ENCODE measurements at places on chromosomes 4 and X.
A peak's percentile ranks its signal among the peaks of the same experiment; 100 is the strongest.

DNA sequence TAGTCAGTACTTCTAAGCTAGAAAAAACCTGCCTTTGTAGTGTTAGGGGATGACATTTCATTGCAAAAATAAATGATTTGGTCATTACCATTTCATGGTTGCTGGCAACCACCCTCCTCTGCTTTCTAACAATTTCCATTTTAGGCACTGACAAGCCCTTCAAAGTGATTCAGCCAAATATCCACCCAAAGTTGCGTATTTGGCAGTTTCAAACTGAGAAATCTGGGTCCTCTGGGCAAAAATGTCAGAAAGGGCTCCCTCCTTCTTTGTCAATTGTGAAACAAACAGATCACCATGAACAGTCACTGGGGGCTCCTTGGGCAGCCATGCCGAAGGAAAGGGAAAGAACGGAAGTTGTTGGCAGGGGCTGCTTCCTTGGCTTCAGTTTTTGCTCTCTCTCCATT, 33.0 kb downstream of the PLAC1 start:
- no peak for DNase-seq

GRCh38 chrX:137354851-137355250, 211.1 kb upstream of the ZIC3 start:
- no peak for DNase-seq

DNA sequence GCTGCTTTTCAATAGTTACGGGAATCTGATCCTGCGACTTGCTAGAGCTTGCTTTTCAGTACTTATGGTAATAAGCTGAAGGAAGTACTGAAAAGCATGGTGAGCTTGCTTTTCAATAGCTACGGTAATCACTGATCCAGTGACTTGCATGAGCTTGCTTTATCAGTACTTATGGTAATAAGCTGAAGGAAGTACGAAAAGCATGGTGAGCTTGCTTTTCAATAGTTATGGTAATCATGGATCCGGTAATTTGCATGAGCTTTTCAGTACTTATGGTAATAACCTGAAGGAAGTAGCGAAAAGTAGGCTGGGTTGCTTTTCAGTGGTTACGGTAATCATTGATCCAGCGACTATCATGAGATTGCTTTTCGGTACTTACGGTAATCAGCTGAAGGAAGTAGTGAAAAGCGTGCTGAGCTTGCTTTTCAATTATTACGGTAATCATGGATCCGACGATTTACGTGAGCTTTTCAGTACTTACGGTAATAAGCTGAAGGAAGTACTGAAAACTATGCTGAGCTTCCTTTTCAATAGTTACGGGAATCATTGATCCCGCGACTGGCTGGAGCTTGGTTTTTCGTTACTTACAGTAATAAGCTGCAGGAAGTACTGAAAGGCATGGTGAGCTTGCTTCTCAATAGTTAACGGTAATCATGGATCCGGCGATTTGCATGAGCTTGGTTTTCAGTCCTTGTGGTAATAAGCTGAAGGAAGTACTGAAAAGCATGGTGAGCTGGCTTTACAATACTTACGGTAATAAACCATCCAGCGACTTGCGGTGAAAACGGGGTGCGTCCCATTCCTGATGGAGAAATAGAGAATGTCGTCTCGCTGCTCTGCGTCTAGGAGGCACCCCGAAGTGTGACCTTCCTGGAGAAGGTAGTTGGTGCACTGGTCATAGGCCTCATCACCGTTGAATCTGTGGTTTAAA, 6.5 kb downstream of the CRLF2 start:
- DNase-seq = peak; percentile 27

GRCh38 chr4:176849076-176849475, 56.4 kb upstream of the VEGFC start:
- no peak for DNase-seq

DNA sequence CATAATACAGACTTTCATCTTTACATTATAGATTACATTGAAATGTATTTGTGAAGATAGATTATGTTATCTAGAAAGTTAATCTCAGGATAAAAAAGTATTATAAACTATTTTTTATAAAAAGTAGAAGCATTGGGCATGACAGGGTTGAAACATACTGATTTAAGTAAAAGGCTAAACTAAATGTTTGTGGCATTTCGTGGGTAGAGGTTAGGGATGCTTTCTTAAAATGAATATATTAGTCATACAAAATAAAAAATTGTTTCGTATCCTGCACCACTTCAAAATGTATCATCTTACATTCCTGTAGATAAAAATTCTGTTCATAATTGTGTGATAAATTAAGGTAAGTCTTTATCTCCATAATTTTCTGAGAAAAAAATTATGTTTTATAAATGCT, 603.6 kb downstream of the SPRY1 start:
- DNase-seq = no peak

DNA sequence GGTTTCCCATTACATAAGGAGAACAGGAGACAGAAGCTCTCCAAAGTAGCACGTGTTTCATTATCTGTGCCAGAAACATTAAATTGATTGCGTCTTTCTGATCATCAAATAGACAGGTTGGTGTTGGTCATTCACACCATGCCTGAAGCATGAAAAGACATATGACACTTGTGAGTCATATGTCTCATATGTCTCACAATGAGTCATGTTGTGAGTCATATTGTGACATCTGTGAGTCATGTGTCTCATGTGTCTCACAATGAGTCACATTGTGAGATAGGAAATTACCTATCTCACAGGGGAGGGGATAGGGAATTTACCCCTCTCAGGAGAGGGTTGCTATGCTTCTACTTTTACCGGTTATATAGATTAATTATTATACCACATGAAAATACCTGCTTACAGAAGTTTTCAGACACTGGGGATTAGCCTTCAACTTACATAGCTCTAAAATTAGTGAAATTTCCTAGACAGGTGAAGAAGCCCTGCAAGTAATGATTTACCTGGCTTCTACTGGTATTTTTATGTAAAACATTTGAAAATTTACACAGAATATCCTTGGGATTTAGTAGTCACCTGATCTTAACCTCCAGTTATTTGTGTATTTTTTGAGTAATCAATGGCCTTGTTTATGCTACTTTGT, 80.8 kb downstream of the NPFFR2 start:
- no peak for DNase-seq

DNA sequence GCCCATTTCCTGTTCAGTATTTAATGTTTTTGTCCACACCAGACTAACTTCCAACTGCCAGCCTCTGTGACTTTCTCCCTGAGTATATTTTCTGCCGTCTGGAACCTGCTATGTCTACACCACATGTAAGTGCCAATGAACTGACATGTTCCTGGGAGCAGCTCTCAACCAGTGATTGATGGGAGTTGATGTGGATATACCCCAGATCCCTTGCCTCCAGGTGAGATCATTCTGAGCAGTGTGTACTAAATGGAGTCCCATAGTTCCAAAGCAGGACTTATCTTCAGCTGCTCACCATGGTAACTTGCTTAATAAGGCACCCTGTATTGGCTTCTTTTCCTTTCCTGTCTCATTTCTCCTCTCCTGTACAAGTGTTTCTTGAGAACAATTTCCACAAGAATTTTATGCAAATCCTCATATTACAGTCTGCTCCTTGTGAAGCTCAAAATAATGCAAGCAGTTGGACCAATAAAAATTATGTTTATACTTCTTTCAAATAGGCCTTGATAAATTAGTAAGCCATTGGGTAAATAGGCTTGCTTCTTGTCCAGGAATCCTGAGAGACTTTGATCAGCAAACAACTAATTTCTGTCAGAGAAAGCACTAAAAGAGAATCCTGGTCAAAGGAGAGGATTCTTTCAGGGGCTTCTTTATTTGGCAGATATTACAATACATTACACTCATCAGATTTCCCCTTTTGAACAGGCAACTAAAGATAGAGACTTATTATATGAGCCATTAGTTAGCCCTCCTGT, 911.7 kb upstream of the NDST4 start:
- no peak for DNase-seq

- no peak for DNase-seq
Observed at GRCh38 chr4:178693816-178694215, 1251.6 kb upstream of the AGA start.

- DNase-seq = no peak
Observed at GRCh38 chr4:123848606-123849005, 452.0 kb downstream of the SPRY1 start.

- DNase-seq = no peak
Observed at GRCh38 chr4:79512363-79512762, 104.3 kb upstream of the GK2 start.

DNA sequence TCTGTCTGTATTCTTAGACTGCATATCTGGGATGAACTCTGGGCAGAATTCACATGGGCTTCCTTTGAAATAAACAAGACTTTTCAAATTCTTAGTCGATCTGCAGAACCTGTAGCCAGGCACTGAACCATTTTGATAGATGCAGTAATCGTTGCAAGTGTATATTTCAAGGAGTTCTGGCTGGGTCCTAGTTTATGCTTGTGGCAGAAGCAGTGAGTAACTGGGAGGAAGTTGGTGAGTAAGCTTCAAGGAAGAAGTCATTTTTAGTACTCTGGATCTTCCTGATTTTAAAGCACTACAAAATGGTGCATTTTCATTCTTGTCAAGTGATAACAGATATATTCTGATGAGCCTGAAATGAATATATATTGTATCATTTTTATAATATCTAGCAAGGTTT, 9.5 kb downstream of the HPRT1 start:
- DNase-seq = no peak

- no peak for DNase-seq
Observed at GRCh38 chrX:65488495-65488894, 46.1 kb downstream of the LAS1L start.

DNA sequence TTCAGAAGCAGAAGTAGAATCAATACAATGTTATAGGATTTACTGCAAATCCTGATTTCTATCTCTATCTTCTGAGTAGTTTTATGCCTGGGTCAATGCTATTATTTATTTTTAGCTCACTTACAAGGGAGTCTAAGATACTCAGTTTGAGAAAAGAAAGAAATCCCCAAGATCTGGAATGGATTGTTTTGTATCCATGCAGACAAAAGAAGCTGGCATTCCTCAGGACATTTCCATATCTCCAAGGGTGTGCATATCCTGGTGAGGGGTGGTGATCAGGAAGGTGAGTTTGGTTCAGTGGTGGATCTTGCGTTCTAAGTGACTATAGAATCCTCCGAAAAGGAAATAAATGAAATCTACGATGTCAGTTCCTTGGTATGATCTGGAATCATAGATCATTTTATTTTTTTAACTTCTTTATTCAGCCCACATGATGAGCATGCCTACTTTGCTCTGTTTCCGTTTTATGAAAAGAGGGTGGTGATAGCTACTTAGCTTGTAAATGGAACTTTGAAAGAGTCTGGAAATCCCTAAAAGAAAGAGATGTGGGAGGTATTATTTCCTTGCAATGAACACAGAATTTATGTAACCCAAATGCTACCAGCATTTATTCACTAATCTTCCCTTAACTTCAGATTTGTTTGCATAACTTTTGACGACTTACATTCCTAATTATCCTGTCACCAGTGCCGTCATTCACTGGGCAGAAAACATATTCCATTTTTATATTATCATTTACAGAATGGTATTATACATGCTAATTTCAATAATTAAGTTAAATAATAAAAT, 81.1 kb upstream of the RAPGEF2 start:
- DNase-seq = no peak

DNA sequence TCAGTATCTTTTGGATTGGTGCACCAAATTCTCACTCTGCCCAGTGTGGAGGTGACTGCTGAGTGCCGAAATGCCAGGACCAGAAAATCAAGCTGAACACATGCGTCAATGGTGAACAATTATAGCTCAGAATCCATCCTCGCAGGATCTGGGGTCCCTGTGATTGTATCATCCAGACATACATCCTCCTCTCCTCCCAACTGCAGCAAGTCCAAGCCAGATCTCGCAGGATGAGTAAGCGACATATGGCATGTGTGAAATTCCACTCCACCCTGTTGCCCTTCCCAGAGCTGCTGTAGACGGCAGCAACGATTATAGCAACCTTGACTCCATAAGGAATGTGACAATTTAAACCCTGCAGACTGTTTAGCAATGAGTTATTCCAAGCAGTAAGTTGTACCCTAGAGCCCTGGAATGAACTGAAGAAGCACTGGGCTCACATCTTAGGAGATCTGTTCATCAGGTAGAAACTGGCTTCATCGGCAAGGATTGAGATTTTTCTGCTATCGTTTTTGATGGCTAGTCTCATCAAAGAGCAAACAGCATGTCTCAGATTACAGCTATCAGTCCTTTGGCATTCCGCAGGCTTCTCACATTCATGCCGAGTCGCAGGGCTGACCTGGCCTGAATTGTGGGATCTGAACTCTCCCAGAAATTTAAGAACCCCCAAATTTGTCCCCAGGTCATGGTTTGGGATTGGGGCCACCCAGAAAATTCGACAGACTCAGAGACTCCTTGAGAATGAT, 35.5 kb upstream of the SORBS2 start:
- DNase-seq = no peak

DNA sequence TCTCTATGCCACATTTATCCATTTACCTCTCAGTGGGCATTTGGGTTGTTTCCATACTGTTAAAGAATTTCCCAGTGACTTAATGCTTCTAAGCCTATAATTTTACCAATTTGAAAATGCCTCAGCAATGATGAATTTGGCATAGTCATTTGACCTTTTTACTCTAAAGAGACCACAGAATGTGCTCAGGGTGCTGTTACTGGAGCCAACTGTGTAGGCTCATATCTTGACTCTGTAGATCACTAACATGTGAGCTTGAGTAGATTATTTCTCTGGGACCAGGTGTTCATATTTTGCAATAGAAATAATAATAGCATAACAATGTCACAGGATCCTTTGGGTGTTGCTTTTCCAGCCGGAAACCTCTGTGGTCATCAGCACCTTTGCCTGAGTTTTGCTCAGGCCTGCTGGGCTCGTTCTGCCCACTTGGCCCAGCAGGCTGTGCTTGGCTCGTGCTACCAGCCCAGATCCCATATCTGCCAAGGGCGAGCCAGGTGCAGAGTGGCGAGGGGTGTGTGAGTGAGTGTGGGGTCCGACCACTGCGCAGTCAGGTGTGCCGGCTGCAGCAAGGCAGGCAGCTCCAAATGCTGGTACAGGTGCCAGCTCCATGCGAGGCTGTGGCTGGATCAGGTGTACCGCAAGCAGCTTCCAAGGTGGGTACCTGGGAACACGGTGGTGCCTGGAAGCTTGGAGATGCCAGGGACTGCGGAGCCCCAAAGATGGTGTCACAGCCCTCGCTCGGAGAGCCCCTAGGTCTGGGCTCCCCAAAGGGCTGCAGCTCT, 70.6 kb upstream of the ANK2 start:
- DNase-seq = no peak

- no peak for DNase-seq
Observed at GRCh38 chr4:31482691-31483090, 762.5 kb downstream of the PCDH7 start.

GRCh38 chrX:1170243-1170642, 42.2 kb downstream of the CRLF2 start:
- no peak for DNase-seq

GRCh38 chr4:681736-682451, 7.1 kb downstream of the SLC49A3 start:
- DNase-seq = no peak

GRCh38 chrX:108399418-108400165, 38.6 kb downstream of the COL4A6 start:
- DNase-seq = no peak

DNA sequence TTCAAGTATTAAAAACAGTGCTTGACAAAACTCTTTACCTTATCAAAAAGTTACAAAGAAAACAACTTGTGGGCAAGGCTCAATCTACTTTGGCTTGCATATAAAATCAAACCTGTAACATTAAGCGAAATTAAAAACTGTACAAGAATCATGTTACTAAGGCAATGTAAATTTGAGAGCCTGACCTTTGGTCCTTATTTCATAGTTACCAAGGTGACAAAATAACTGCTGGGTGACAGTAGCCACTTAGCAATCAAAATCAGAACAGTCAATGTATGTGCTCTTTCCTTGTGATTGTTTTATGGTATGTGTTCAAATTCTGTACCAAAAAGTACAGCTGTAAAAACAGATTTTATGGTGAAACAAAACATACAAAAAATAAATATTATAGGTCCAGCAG, 204.0 kb downstream of the RASL11B start:
- no peak for DNase-seq

Measured in activated CD4-positive, alpha-beta T cell treated with anti-CD3 and anti-CD28 coated beads, Interleukin-2, amount 50 U/mL, for 24 hours (primary cell).